ENCODE measurements at places on chromosomes 5 and 9.

GRCh38 chr9:77019926-77020412, 514 bp downstream of the FOXB2 start:
- no peak for DNase-seq

- no peak for DNase-seq
These were observed 226.4 kb upstream of the DAP start for GRCh38 chr5:10987276-10987924.

DNA sequence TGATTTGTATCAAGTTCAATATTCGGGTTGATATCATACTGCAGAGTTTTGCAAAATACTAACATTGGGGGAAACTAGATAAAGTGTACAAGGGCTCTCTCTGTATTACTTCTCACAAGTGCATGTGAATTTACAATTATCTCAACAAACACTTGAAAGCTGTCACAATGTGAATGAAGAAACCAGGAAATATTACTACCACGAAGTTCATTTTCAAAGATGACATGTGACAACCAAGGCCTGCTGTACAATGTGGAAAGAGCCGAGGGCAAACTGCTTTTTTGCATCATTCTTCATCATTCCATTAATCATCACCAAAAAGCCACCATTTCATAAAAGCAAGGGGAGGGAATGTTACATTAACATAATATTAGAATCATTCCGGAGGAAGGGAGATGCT, 310.0 kb downstream of the GLIS3 start:
- DNase-seq, result no peak

DNA sequence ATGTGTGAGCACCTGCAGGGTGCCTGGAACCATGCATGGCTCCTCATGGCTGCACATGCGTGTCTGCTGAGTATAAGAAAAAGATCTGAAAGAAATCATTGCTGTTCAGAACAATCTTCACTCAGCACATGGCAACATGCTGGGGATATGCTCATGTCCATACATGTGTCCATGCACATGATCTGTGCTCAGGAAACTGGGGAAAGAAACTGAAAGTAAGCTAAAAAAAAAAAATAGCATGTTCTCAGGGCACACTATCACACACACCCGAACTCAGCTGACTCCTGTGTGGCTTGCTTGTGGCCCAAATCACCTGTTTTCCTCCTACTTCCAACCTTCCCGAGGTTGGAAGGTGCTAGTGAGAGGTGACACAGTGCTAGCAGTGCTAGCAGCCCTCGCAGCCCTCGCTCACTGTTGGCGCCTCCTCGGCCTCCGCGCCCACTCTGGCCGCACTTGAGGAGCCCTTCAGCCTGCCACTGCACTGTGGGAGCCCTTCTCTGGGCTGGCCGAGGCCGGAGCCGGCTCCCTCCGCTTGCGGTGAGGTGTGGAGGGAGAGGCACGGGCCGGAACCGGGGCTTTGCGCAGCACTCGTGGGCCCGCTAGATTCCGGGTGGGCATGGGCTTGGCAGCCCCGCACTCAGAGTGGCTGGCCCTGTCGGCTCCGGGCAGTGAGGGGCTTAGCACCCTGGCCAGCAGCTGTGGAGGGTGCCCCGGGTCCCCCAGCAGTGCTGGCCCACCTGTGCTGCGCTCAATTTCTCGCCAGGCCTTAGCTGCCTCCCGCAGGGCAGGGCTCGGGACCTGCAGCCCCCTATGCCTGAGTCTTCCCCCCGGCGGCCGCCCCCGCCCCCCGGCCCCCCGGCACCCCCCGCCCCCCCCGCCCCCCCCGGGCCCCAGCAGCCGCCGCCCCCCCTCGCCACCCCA, 76.0 kb downstream of the GADD45G start:
- DNase-seq, result no peak

- no peak for DNase-seq
These were observed 31.8 kb downstream of the CCNJL start for GRCh38 chr5:160280384-160281095.

DNA sequence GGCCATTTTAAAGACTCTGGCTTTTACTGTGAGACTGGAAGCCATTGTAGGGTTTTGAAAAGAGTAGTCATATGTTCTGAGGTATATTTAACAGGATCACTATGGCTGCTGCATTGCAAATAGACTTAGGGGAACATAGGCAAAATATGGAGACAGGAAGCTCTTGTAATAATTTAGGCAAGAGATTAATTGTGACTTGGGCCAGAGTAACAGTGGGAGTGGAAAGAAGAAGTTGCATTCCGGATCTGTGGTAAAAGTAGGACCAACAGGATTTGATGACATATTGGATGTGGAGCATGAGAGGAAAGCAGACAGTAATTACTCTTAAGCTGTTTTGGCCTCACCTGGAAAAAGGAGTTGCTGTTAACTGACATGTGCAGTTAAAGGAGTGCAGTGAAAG, 85.6 kb downstream of the SMIM15 start:
- no peak for DNase-seq

GRCh38 chr9:87181670-87182069, 234.4 kb upstream of the GAS1 start:
- DNase-seq, result no peak

DNA sequence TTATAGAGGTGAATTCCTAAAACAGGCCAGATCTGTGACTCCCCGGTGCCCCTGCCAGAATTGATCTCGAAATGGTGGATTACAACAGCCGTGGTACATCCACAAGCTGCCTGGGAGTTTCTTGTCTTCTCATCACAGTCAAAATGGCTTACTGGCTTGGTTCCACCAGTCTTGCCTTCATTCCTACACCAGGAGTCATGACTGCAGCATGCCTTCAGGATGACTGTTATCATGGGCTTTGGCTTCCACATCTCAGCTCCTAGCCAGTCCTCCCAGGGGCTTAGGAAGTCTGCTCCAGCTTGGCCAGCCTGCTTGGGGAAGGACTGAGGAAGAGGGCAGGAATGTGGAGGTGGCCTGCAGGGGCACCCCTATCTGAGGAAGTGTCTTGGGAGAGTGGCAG, 132.9 kb upstream of the NR3C1 start:
- no peak for DNase-seq

DNA sequence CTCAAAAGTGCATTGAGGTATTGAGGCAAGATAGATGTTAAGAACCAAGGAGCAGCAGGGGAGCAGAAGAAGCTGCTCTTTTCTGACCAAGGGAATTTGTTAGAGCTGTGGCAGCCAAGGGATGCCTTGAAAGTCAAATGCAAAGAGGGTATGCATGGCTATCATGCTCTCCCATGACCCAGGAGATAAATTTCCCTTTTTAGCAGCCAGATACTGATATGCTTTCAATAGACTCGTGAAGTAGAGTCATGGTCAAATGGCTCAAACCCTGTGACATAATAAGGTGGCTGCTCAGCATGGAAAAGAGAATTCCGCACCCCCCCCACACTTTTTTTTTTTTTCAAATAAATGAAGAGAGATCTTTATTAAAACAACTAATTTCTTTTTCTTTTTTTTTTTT, 180.9 kb upstream of the ACTBL2 start:
- no peak for DNase-seq
